ENCODE measurements at places on chromosomes 7 and 10.

GRCh38 chr7:143399642-143400041, 9.0 kb downstream of the EPHA1 start:
- no peaks in the 10 kb centered on the region for H3K4me1 ChIP-seq
- no peak overlapping the region for H3K4me3 ChIP-seq
- no peaks in the 10 kb centered on the region for H3K27me3 ChIP-seq
- no peaks in the 10 kb centered on the region for H3K36me3 ChIP-seq
- DNase-seq: no peak

DNA sequence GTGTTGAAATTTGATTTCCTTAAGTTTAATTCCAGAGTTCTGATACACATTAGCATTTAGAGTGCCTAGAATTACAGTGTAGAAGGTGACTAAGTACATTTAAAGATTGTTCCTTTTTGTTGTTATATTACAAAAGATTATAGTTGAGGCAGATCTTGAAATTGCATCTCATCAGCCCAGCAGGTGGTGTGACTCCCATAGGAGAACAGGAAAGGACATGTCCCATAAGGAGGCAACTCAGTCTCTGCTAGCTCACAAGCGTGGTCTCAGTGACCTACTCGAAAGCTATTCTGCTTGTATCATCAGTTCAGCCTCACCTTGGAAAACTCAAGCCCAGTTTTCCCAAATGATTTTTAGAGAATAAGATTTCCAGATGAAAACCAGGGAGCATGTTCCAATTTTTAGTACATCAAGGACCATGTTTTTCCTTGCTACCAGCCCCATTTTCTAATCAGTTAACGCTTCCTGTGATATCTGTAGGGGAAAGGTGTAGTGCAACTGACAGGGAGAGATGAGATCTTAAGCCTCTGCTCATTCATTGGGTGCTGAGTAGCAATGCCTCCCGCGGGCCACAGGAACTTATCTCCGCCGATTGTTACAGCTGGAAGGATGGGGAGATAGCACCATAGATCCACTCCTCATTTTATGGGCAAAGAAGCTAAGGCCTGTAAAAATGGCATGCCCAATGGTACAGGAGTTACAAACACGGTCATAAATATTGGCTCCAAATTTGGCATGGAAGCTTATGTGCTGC, 1.1 kb upstream of the GNAI1 start:
- H3K27ac ChIP-seq: no peak overlapping the region
- no peak for DNase-seq
- H3K36me3 ChIP-seq: no peaks in the 10 kb centered on the region
- H3K4me3 ChIP-seq: no peak overlapping the region
- peaks cover 25% of the 10 kb centered on the region for H3K4me1 ChIP-seq
- H3K27me3 ChIP-seq: no peaks in the 10 kb centered on the region

GRCh38 chr10:132238371-132239125, 51.8 kb downstream of the DPYSL4 start:
- no peaks in the 10 kb centered on the region for H3K36me3 ChIP-seq
- no peak overlapping the region for H3K27ac ChIP-seq
- H3K27me3 ChIP-seq: no peaks in the 10 kb centered on the region
- no peak overlapping the region for H3K4me3 ChIP-seq
- DNase-seq: no peak

DNA sequence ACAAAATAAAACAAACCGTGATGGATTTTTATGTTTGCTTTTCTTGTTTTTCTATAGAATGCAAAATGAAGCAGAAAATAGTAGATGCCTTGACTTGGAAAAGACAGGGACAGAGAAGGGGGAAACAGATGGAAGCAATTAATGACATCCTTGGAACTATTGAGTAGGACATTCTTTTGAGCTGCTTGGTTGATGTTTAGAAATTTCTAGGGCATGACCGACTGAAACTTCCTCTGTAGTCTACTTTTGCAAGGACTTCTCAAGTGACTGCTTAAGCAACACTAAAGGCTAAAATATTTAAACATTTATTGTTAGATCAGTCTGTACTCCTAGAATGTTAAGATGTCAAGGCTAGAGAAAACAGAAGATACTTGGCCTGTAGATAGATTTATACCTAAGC, 49.4 kb downstream of the VCL start:
- no peak overlapping the region for H3K4me3 ChIP-seq
- peaks cover 5% of the 10 kb centered on the region for H3K36me3 ChIP-seq
- H3K27me3 ChIP-seq: no peaks in the 10 kb centered on the region
- DNase-seq: no peak
- peak overlapping the region; percentile 49 for H3K27ac ChIP-seq

- no peak for DNase-seq
- no peak overlapping the region for H3K4me3 ChIP-seq
- H3K27me3 ChIP-seq: no peaks in the 10 kb centered on the region
- H3K36me3 ChIP-seq: no peaks in the 10 kb centered on the region
- H3K27ac ChIP-seq: no peak overlapping the region
Observed at GRCh38 chr10:60246382-60246781, 143.3 kb downstream of the ANK3 start.

DNA sequence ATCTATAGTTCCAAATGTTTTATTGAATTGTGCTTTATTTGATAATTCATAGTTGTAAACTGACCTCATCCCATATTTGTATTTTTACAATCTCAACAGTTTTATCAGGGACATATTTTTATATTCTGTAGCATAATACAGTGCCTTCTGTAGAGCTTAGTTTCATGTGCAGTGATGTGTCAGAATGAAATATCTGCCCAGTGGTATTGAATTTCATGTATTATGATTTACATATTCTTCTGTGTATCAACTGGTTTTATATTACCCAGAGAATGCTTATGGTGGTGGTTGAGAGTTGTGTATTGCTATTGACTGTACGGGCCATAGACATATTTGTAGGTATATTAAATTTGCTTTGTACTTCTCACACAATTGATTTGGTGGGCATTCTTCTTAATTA, 89.9 kb downstream of the KAT6B start:
- no peak overlapping the region for H3K27ac ChIP-seq
- H3K36me3 ChIP-seq: no peaks in the 10 kb centered on the region
- no peaks in the 10 kb centered on the region for H3K4me1 ChIP-seq
- no peak for DNase-seq
- no peak overlapping the region for H3K4me3 ChIP-seq

DNA sequence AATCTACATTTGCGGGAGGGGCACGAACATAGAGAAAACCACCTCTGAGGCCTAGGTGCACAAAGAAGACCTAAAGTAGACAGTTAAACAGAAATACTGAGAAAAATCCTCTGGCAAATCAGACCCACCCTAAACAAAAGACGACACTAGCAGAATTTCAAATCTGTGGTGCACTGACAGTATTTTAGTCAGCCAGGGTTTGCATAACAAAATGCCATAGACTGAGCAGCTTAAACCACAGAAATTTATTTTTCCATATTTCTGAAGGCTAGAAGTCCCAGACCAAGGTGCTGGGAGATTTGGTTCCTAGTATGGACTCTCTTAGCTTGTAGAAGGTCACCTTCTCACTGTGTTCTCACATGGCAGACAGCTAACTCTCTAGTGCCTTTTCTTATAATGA, 26.3 kb downstream of the IPMK start:
- no peak overlapping the region for H3K27ac ChIP-seq
- no peak for DNase-seq
- H3K4me1 ChIP-seq: peaks cover 13% of the 10 kb centered on the region
